ENCODE measurements at places on chromosomes 11 and 22.
A peak's percentile ranks its signal among the peaks of the same experiment; 100 is the strongest.

DNA sequence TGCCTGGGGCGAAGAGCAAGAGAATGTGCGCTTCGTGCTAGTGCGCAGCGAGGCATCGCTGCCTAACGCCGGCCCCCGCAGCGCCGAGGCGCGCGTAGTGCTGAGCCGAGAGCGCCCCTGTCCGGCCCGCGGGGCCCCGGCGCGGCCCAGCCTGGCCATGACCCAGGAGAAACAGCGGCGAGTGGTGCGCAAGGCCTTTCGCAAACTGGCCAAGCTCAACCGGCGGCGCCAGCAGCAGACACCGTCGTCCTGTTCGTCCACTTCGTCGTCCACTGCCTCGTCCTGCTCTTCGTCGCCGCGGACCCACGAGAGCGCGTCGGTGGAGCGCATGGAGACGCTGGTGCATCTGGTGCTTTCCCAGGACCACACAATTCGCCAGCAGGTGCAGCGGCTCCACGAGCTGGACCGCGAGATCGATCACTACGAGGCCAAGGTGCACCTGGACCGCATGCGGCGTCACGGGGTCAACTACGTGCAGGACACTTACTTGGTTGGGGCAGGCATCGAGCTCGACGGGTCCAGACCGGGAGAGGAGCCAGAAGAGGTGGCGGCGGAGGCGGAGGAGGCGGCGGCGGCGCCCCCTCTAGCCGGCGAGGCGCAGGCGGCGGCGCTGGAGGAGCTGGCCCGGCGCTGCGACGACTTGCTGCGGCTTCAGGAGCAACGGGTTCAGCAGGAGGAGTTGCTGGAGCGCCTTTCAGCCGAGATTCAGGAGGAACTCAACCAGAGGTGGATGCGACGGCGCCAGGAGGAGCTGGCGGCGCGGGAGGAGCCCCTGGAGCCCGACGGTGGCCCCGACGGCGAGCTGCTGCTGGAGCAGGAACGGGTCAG is 1.0 kb downstream of the RASSF10 start:
- DNase-seq = peak; percentile 57

DNA sequence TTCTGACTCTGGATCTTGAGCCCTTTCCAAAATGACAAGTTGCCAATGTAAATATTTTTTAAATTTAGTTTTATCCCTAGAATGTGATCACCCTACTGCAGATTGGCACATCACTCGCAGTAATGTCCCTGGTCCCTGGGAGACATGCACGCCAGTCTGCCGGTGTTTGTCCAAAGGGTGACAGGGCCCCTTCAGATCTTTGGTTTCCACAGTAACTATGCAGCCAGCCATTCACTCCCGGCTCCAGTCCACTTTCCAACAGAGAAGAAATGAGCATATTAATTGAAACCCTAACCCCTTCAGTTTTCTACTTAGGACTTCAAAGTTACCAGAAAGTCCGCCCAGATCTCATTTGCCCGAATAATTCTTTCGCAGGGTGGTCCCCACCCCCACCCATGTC is 25.8 kb upstream of the RASSF10 start:
- no peak for DNase-seq

GRCh38 chr22:38736257-38736570 is 19.6 kb downstream of the SUN2 start:
- DNase-seq = no peak

- no peak for DNase-seq
Observed at GRCh38 chr11:118618115-118618990, 10.9 kb downstream of the PHLDB1 start.

DNA sequence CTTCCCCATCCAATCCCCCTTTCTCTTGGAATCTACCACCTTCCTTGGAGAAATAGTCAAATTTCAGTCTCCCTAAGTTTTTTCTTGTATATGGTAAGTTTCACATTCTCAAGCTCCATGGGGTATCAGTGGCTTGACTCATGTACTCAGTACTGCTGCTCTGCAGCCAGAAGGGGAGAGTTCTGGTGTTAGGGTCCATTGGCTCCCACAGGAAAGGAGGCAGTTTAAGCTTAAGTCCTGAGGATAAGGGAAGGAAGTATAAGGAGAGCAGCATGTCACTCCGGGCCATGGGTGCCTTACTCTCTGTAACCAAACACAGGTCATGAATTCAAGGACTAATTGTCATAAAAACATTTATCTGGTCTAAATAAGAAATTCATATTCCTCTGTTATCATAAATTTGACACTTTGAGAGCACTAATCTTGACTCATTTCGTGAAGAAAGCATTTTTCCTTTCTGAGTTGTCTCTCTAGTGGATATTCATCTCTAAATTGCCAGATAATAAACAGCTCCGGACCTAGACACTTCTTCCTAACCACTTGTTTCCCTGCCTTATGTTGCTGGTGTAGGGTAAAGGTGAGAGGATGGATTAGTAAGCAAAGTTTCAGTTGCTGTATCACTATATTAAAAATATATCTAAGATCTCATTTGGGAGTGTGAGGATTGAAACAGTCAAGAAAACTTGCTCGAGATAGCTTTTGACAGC is 20.1 kb upstream of the SORL1 start:
- DNase-seq = no peak

DNA sequence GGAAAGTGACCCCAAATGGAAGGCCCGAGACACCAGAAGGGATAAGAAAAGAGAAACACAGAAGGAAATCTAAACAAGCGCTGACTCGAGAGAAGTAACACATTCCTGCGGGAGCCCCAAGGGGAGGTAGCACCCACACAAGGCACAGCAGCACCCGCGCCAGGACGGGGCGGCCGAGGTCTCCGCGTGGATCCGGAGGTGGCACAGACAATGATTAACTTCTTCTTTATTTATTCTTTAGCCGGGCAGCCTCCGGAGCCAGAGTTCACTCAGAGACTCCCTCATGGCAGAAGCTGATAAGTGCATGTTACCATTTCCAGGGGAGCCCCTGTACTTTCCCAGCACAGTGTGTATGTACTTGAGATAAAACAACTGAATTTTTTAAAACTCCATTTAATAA is 5.1 kb downstream of the TOLLIP start:
- no peak for DNase-seq

DNA sequence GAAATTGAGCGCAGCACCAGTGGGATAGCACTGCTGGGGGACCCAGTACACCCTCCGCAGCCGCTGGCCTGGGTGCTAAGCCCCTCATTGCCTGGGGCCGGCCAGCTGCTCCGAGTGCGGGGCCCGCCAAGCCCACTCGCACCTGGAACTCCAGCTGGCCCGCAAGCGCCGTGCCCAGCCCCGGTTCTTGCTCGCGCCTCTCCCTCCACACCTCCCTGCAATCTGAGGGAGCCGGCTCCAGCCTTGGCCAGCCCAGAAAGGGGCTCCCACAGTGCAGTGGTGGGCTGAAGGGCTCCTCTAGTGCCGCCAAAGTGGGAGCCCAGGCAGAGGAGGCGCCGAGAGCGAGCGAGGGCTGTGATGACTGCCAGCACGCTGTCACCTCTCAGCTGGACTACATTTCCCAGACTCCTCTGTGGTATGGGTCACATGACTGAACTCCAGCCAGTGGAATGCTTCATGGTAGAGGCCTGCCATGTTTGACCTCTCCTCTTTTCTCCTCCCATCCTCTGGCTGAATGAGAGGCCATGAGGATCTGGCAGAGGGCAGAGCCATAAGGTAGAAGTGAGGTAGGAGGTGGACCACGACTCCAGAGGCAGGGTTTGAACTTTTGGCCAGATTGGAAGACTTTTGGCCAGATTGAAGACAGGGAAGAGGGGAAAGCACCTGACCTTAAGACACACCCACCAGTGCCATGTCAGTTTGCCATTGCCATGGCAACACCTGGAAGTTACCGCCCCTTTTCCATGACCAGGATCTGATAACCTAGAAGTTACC is 6.2 kb downstream of the MRGPRD start:
- DNase-seq = no peak

DNA sequence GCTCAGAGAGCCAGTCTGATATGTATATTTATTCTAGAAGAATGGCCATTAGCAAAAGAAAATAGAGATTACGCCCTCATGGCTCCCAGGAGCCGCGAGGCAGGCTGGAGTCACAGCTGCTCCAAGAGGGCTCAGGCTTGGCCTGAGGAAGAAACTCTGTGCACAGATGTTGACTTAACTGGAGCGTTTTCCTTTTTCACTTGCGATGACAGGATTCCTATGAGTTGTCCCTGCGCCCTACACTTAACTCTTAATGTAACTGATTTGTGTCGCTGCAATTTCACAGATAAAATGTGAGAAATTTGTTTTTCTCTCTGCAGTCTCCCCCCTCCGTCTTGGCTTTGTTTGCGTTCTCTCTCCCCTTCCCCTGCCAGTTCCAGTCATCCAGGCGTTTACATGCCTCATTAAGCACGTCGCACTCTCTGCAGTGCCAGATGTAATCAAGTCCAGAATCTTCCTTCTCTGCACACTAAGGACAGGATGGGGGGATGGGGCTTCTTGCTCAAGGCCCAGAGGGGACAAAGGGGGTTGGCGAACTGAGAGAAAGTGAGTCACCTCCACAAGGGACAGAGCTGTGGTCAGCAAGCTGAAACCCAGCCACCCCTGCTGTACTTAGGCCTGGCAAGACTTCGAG is 1060.1 kb downstream of the NTM start:
- DNase-seq = peak; percentile 38

DNA sequence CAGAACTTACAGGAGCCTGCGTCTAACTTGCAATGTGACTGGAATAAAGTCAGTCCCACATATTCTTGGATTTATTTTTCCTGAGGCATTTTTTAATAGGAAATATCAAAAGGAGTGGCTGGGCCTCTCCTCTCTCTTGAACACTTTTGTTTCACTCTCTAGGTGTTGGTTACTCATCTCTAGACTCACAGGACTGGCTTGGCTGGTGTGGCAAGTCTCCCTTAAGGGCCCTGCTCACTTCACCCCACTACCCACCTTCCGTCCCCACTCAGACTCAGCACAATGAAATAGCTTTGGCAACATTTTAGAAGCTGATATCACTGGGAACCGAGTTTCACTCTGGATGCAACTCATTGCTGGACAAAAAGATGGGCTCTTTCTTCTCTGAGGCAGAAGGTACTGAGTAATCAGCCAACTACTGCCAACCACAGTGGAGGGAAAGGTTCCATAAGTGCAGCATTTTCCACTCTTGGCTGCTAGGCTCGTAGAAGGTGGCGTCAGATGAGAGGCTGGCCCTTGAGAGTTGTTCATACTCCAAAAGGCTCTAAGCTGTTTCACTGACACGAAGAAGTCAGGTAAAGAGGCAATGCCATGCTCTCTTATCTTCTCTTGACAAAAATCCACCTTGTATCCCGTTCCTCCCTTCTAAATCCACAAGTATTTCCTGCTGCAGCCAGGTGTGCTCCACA is 390.6 kb downstream of the SOX6 start:
- no peak for DNase-seq

- no peak for DNase-seq
Observed at GRCh38 chr11:47225552-47226400, 11.0 kb downstream of the DDB2 start.

- no peak for DNase-seq
Observed at GRCh38 chr22:11627798-11628650, 3900.0 kb upstream of the OR11H1 start.

GRCh38 chr11:59199546-59200422 is 12.9 kb downstream of the MPEG1 start:
- DNase-seq = no peak
